GM12864 (cell line): ENCODE measurements at places on chromosomes 2 and 18.

GRCh38 chr18:67183398-67183797 is 333.1 kb downstream of the DSEL start:
- DNase-seq = no peak

GRCh38 chr18:3081584-3081991 is 68.6 kb upstream of the LPIN2 start:
- no peak for DNase-seq

- DNase-seq = no peak
Observed at GRCh38 chr2:189179570-189179950, at the start of gene COL5A2. TSS of gene COL5A2 (minus strand) at chr2:189179761. CDS start at chr2:189179604, 157 bp downstream.

- no peak for DNase-seq
Observed at GRCh38 chr2:234203135-234203984, 152.9 kb downstream of the SPP2 start.

- no peak for DNase-seq
Observed at GRCh38 chr2:232527905-232528470, 2.0 kb downstream of the CHRND start.

DNA sequence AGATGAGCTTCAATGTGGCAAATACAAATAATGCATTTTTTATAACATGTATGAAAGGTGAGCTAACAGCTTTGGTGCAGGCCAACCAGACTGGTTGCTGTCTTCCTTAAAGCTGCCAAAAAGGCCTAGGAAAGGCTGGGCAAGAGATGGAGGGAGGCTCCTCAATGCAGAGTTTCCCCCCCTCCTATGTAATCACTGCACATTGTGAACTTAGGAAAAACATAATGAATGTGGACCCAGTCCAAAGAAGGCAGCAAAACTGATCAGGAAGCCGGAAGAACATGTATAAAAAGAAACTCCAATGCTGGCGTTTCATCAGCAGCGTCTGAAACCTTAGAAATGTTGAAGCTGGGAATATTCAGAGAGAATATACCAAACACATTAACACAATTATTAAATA is 84.2 kb upstream of the LYPD6 start:
- no peak for DNase-seq
